ENCODE measurements at places on chromosomes 5 and 9.
A peak's percentile ranks its signal among the peaks of the same experiment; 100 is the strongest.

DNA sequence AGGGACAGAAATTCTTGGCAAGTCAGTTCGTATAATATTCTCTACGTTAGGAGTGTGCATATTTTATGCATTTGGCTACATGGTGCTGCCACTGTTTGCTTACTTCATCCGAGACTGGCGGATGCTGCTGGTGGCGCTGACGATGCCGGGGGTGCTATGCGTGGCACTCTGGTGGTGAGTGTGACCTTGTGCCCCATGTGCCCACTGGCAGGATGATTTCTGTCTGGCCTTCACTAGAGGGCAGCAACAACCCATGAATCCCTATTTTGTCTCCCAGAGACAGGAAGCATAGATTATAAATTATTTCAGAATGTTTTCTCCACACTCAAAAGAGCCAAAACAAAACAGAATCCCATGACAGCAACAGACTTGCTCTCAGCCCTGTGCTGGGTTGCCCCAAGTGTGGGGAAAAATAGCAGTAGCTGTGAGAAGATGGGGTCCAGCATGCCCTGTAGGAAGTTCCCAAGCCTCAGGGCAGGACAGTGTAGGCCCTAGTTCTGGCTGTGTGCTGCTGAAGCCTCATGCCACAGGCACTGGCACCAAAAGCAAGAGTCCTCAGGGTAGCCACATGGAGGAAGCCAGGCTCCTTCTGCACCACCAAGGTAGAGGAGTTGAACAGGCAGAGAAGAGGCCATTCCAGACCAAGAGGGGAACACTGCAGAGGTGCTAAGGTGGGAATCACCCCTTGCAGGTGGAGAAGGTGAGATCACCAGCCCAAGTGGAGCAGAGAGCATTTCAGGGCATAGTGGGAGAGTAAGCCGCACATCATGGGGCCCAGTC, 16.0 kb downstream of the SLC22A5 start:
- peak; percentile 39 for DNase-seq

GRCh38 chr5:67149951-67150523, 46.6 kb downstream of the CD180 start:
- no peak for DNase-seq

- no peak for DNase-seq
Observed at GRCh38 chr9:93871286-93871685, 83.9 kb downstream of the BARX1 start.

- DNase-seq: no peak
Observed at GRCh38 chr5:436641-436975, 6.4 kb upstream of the EXOC3 start.

- DNase-seq: no peak
Observed at GRCh38 chr9:114342755-114343440, 13.2 kb downstream of the ORM2 start.

GRCh38 chr9:105858877-105859276, 164.5 kb downstream of the TMEM38B start:
- no peak for DNase-seq

DNA sequence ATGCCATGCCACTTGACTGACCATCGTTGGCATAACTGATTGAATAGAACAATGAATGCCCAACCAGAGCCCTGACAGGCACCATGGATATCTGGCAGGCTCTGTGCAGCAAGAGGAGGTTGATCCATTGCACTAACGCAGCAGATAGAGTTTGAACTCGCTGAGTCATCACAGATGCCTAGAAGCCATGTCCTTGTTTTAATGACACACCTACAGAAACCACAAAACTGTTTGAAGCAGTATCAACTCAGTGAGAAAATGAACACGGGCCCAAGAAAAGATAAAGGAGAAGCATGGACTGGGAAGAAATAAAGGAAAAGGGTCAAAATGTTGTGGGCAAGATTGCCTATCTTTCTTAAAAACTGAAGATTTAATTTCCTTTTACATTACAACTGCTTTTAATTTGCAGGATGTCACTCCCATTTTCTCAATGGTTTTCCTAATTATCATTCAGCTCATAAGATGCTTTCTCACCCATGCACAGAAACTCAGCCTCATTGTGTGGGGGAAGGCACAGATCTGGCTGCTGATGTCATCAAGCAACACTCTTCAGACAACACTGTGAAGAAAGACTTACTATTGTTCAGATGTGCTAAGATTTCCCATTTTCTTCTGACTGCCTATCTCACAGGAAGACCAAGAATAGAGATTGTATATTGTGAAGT, 129.0 kb downstream of the PIK3R1 start:
- peak; percentile 9 for DNase-seq

DNA sequence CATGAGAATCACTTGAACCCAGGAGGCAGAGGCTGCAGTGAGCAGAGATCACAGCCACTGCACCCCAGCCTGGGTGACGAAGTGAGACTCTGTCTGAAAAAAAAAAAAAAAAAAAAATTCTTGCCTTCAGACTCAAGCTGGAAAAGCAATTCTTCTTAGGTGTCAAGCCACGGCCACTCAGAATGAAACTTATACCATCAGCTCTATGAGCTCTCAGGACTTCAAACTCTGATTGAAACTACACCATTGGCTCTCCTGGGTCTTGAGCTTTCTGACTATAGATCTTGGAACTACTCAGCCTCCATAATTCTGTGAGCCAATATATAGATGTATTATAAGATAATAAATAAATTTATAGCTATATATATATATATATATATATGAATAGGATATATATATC, 12.9 kb upstream of the FGF10 start:
- no peak for DNase-seq

GRCh38 chr5:151454166-151454565, 6.8 kb downstream of the SLC36A1 start:
- no peak for DNase-seq

DNA sequence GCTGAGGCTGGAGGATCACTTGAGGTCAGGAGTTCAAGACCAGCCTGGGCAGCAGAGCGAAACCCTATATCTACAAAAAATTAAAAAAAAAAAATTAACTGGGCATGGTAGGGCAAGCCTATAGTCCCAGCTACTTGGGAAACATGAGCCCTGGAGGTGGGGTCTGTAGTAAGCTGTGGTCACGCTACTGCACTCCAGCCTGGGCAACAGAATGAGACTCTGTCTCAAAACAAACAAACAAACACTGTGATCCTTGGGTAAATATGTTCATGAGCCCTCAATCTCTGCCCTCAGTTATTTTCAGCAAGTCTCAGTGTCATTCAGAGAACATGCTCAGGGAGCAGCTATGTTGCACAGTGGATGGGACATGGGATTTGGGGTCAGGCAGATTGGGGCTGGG, 76.2 kb downstream of the PTTG1 start:
- DNase-seq: no peak

DNA sequence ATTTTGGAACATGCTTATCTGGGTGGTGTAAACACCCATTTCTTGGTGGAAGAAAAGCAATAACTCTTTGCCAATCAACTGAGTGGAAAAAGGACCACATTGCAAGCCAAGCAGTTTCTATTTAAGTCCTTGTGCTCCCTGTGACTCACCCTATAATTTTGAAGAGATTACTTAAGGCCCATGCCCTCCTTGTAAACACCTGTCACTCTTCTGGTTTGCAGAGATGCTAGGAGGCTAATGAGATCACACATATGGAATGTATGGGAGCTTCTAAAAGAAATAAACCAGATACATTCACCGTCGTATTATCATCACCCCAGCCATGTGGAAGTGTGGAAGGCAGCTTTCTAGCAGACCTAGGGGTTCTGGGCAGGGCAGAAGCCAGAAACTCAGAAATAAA, 337.1 kb downstream of the GADD45G start:
- no peak for DNase-seq

DNA sequence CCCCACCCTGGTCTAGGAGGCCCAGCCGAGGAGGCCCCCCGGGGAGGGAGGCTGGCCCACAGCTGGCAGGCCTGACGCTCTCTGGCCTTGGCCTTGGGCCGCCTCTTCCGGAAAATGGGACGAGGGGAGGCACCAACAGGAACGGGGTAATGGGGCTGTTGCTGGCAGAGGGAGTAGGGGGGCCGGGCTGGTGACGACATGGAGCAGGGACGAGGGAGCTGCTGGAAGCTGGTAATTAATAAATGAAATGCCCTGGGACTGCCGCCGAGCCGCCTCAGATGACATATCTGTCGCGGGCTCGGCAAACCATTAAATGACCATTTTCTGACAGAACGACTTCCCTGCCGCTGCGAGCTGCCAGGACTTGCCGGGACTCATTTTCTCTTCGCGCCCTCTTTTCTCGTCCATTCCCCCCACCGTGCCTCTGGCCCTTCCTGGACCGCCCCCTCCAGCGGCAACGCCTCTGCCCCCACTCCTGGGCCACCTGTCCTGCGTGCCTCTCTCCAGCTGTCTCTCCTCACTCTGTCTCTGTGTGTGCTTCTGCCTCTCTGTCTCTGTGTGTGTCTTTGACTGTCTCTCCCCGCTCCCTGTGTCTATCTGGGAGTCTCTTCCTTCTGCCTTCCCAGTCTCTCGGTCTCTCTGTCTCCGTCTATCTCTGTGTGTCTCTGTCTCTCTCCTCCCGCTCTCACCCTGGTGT, 215.7 kb downstream of the PAX5 start:
- DNase-seq: no peak

DNA sequence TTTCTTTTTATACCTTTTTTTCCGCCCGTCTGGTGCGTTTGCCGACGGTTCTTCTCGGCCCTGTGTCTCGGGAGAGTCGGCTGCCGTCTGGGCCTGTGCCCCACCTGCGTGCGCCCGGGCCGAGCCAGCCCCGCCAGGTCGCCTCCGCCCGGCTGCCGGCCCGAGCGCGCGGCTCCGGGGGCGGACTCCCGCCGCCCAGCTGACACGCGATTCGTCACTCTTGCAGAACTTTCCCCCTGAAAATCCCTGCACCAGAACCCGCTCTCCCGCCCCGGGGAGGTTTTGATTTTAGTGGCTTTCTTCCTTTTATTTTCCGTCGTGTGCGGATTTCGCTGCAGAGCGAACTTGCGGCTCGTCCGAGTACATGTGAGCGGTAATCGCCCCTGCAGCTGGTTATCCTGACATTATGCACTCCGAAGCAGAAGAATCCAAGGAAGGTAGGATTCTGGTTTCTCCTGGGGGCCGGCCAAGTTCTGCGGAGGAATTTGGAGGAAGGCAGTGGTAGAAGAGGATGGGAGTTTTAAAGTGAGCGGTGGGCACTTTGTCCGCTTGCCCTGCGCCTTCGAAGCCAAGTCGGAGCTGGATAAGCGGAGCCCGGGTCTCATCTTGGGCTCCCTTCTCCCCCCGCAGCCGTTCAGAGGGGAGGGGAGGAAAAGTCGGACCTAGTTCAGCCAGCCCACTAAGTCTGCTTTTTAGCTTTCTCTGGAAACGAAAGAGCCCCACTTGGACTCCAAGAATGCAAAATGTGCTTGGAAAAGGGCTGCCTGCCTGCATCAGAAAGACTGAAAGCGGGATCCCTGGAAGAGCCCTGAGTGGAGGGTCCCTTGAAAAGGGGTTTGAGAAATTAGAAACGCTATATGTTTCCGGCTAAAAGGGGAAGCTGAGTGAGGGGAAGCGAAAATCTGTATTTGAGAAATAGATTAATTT, at the start of gene TNFAIP8:
Gene TNFAIP8 (plus strand): TSS at position 335 of the 927 bp plus-strand sequence. CDS start 72 bp downstream, at position 407.
- no peak for DNase-seq

- DNase-seq: no peak
Observed at GRCh38 chr5:4984461-4984860, 155.7 kb upstream of the ADAMTS16 start.

GRCh38 chr9:137046088-137046787, at the start of gene NPDC1:
TSS of gene NPDC1 (minus strand) at chr9:137046177. CDS start at chr9:137045989, 188 bp downstream.
- peak; percentile 61 for DNase-seq

- DNase-seq: no peak
Observed at GRCh38 chr5:64680289-64680688, 10.0 kb upstream of the SHISAL2B start.

DNA sequence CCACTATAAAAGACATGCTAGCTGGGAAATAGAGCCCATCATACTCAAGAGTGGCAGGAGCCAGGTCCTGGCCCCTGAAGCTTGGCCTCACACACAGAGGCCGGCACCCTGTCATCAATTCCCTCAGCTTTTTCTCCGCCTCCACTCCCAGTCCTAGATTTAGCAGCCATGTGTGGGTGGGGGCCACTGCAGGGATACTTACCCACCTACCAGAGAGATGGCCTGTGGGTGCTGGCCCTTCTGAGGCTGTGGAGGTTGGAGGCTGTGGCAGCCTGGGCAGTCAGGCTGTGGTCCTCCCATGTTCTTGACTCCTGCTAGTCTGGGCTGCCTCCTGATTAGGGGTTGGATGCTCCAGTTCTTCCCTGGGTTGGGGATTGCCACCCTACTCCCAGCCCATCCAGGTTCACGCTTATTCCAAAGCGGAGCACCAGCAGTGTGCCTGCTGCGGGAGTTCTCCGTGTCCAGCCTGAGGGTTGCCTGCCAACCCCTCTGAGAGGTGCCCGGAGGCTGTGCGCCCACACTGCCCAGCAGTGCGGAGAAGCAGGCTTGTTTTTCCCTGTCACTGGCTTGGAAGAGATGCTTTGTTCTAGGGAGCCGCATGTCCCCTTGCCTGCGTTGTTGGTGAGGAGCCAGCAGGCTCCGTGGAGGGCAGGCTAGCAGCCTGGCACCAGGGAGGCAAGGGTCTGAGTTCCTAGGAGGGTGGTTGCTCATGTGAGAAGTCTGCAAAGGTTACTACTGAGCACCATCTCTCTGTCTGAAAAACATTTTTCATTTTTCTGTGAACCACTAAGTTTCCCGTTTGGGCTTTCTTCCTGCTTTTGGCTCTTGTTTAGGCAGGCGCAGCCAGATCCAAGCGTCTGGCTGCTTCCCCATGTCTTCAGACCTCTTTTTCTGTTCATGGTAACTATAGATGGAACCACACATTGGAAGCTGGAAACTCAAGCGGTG, 7.5 kb downstream of the SLC22A5 start:
- DNase-seq: no peak

- DNase-seq: no peak
Observed at GRCh38 chr9:125646217-125646616, 60.8 kb downstream of the MAPKAP1 start.

DNA sequence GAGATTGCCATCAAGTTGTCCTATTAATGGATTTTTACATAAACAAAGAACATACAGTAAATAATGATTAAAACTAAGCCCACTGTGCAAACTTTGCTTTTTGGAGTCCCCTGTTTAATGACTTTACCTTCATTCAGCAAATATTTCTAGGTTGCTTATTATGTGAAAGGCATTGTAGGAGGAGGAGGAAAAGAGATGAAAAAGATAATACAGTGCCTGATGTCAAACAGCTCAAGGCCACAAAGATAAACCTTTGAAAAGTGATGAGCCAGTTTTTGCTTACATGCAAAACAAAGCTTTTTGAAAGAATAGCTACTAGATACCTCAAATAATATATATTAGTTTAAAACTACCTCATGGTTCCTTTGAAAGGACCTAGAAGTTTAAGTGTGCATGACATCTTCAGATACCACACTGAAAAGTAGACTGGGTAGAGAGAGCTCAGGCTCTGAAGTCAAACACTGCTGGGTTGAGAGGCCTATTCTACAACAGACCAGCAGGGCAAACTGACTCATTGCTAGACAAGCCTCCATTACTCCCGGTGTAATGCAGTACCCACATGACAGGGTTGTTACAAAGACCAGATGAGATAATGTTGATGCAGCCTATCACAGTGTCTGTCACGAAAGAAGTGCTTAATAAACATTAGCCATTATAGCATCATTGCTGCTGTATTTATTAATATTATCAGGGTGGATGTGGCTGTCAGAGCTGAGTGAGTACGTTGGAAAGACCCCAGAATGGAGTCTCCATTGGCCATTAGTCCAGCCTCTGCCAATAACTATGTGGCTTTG, 11.8 kb downstream of the DEPDC1B start:
- no peak for DNase-seq

Measured in stimulated activated CD8-positive, alpha-beta memory T cell treated with anti-CD3 and anti-CD28 coated beads, Interleukin-12 subunit alpha, Interleukin-12 subunit beta, amount 100 ng/mL, for 1 hour (primary cell).